Cardiac muscle cell (in vitro differentiated cells and primary cell): ENCODE measurements at places on chromosomes 2 and 18.

DNA sequence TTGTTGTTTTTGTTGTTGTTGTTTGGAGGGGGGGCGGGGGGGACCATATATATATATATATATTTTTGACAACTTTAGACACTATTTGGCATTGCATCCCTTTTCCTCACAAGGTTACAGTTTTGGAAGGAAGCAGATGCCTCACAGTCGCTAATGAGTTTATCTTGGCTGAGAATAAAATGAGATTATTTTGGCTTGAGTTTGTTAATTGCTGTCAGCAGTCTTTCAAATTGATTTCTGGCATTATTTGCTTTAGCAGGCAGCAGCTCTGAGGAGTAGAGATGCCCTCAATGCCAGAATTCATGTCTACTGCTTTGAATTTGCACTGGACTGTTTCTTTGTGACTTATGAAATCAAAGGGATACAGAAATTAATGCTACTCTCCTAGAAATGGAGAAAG lies 595.2 kb upstream of the HNMT start:
- no peak for DNase-seq

DNA sequence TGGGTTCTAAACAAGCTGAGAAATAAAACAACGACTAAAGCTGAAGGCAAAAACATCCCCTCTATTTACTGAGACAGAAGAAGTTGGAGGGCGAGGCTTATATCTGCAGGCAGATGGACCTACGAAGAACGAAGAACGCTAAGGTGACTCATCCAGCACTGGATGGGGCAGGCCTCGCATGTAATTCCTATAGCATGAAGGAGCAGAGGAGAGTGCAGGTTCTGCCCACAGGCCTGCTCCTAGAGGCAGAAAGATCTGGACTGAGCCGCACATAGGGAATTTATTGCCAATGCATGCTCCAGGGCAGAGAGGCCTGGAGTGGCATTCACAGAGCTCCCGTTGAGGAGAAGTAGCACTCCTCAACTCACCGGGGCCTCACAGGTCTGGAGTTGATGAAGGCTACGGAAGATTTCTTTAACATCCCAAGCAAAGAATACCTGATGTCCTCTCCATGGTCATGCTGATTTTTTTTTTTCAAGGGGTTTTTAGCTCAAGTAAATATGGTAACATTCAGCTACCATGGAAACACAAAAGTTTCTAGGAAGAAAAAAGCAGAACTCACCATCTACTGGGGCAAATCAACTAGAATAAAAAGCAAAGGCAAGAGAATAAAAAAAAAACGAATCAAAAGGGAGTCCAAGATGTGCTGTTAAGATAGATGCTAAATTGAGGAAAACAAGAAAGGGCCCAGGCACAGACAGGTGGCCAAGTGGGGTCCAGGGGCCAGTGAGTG lies 10.4 kb upstream of the METTL21A start:
- DNase-seq = peak; percentile 12

DNA sequence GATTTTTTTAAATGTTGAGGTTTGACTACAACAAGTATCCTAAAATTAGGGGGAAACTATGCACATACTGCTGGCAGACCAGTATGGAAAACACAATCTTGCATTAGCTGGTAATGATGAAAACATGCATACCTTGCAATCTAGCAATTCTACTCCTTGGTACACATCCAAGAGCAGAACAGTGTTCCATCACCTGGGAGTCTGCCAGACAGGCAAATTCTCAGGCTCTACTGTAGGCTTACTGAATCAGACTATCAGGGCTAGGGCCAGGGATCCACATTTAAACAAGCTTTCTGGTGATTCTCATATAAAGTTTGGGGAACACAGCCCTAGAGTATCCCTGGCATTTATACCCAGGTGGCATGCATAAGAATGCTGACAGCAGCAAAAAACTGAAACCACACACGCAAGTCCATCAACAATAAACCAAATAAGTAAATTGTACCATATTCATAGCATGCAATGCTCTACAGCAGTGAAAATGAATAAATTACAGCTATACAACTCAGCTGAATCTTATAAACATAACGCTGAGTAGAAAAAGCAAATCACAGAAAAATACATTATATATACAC lies 13.6 kb downstream of the CDH2 start:
- no peak for DNase-seq

- DNase-seq = peak; percentile 71
These were observed 42.4 kb downstream of the THUMPD2 start for GRCh38 chr2:39736640-39737039.

- no peak for DNase-seq
These were observed 59.4 kb downstream of the CERS6 start for GRCh38 chr2:168515502-168515901.

GRCh38 chr2:31051258-31052140 lies 86.7 kb downstream of the GALNT14 start:
- no peak for DNase-seq

DNA sequence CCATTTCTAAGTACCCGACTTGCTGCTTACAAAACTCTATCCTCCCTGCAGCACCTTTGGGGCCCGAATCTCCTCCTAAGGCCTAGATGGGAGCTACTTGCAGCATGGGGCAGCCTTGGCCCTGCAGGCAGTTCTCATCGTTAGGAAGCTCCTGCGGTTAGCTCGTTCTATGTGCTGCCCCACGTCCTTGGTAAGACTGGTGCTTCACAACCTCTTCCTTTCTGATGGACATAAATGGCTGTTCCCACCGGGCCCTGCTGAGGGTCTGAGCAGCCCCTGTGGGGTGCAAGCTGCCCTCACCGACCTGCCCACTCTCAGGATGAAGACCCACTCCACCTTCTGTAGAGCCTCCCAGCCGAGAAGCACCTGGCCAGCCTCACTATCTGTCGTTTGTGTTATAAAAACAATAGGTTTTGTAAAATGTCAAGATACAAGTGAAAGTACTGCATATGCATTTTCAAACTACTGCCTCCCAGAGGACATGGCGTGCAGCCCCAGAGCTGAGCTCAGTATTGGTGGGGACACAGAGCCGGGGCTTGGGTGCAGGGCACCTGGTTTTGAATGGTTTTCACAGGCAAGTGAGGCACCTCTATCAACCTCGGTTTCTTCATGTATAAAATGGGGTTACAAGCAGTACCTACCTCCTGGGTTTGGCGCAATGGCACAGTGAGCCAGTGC lies 19.4 kb downstream of the OTOF start:
- DNase-seq = no peak

DNA sequence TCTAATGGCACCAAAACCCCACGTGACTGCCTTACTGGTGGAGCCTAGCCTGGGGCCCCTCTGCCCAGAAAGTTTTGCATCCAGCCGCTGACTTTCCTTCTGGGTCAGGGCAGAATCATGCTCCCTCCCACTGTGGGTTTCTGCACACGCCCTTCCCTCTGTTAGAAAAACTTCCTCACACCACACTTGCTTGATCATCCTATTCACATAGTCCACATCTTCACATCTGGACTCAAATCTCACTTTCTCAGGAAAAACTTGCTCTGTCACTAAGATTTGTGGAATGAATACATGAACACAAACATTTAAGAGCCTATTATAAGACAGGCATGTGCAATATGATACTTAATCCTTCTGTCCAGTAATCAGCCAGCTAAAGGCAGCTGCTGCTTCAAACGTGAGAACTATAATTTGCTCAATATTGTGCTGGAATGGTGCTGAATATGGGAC lies 274.7 kb downstream of the RND3 start:
- DNase-seq = no peak

DNA sequence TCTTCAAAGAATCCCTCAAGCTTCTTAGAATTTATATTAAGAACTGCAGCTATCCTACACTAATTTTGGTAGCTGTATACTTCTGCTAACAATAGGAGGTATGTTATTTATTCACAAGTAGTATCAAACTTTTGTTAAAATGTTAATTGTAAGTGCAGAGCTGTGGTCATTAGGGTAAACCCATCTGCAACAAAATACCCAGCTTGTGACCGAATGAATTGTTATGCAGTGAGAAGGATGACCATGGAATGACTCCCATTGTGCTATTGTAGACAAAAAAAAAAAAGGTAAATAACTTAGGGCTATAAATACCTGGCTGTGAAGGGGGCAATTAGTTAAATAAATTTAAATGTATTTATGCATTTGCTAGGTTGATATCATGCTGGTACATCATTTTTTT lies 186.1 kb downstream of the ADCYAP1 start:
- no peak for DNase-seq

DNA sequence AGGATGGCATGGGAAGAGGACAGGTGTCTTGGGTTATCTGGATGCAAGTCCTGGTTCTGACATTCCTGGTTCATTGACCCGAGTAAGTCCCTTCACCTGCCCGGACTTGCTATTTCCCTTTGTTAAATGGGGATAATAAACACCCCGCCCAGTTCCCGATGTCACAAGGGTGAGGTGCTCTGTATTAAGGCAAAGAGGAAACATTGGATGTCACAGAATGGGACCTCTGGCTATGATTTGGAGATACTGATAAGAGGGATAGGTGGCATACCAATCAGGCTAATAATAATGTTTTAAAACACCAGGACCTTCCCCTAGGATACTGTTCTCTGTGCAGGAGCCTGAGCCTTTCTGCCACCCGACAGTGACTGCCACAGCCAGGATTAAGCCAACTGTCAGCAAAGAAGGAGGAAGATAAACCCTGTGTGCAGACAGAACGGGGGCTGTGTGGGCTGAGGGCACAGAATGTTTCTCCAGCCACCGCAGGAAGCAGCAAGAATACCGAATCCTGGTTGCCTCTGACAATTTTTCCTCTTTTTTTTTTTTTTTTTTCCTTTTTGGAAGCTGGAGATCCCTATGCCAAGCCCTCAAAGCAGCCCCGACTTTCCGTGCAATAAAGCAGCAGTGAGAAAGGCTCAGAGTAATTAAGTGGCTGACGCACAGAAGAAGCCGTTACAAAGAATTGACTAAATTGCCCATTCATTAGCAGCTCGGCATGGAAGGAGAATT lies 336.6 kb downstream of the SMAD2 start:
- no peak for DNase-seq

DNA sequence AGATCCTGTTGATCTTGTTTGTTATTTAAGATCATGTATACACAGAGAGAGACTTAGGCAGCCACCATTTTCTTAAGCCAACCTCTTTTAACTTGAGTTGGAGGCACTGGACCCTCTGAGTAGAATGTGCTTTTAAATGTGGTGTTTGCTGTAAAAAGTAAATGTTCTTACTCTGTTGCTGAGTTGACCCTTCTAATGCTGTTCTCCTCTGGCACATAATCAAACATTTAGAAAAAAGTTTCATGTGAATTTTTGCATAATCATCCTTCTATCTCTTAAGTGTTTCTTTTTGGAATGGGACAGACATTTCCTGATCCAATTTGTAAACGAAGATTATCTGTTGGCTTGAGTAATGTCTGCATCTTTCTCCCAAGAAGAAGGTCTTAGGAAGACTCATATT lies 255.1 kb upstream of the ETAA1 start:
- no peak for DNase-seq

- no peak for DNase-seq
These were observed 221.0 kb downstream of the WDR7 start for GRCh38 chr18:56872140-56872539.

GRCh38 chr18:26771524-26771923 lies 94.0 kb downstream of the AQP4 start:
- peak; percentile 51 for DNase-seq
